ENCODE measurements at places on chromosomes 5 and 9.

DNA sequence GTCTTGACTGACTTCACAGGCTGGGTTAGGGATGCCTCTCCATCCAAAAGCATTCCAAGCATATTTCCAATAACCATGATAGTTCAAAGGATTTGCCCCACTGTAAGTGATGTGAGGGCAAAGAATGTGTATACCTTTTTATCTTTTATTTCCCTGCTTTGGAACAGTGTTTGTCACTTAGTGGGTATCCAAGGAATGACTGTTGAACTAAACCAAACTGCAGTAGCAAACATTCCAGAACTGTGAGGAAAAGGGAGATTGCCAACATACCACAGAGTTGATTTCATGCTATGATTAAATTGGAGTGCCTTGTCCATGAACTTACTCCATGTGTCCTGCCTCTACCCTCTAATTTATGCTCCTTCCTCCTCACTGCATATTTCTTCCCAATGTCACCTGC is 400.0 kb downstream of the KIAA0825 start:
- DNase-seq: no peak

DNA sequence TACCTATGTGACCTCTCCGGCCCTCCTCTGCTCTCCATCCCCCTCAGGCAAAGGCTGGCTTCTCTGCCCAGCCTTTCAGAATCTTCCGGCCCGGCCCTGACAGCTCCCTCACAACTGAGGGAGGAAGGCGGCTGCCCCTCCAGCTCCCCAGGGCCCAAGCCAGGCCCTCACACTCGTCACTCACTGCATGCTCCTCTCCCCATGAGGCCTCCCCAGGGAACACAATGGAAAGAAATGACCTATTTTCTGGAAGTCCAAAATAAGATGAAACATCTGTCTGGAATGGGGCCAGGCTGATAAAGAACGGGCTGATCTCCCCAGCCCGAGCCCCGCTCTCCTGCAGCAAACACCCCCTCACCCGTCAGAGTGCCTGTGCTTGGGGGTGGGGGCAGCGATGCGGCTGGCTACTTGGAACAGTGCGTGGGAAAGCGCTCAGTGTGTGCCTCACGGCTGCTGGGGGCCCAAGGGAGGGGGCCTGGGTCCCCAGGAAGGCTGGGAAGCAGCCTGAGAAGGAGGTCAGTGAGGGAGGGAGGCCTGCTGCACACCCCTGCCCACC is 11.3 kb downstream of the PDGFRB start:
- no peak for DNase-seq

DNA sequence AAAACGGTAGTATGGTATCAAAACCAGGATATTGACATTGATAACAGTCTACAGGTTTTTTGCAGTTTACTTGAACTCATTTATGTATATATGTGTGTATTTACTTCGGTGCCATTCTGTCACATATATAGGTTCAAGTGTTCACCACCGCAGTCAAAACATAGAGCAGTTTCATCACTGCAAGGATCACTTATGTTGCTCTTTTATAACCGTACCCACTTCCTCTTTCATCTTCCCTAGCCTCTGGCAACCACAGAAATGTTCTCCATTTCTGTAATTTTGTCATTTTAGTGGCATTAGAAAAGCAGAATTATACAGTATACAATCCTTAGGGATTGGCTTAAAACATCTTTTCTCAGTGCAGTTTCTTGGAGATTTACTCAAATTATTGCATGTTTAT is 90.3 kb downstream of the SH3GL2 start:
- DNase-seq: no peak

DNA sequence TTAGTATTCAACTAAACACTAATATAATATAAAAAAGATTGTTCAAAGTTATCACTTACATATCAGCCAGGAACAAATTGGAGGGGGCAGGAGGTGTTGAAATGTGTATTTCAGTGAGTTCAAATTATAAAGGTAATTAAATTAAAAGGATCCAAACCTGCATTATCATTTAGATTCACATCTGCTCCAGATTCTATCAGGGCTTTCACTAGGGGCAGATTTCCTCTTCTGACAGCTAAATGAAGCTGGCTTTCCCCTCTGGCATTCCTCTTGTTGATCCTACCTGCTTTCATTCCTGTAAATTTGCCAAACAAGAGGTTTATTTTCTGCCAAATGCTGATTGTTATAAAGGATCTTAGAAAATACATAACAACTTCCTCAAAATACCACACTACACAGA is 86.3 kb upstream of the GCNT4 start:
- DNase-seq: no peak

DNA sequence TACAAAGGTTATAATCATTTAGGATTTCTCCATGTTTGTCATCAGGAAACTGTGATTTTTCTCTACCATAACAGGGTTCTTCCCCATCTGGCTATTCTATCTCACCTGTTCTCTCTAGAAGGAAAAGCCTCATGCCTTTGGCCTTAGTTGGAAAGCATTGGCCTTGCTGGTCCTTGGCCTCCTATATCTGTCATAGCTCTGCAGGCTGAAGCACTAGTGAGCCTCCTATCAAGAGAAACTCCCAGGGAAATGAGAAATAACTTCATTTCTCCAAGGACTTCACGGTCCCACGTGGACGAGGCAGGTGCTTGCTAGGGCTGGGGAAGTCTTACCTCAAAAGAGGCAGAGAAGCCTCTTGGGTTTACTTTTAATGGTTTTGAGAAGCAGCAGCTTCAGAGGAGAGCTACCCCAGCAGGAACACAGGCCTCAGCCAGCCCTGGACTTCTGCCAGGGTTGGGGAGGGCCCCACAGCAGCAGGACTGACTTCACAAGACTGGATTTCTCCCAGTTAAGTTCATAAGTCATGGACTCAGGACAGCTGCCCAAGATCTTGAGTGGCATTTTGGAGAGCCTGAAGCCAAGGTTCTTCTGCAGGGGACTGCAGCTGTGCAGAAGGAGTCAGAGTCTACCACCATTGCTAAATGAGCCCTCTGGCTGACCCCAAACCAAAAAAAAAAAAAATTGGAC is 15.8 kb upstream of the PSAT1 start:
- no peak for DNase-seq

- DNase-seq: no peak
Measured at GRCh38 chr9:34554211-34555001, 31.6 kb upstream of the ENHO start.

DNA sequence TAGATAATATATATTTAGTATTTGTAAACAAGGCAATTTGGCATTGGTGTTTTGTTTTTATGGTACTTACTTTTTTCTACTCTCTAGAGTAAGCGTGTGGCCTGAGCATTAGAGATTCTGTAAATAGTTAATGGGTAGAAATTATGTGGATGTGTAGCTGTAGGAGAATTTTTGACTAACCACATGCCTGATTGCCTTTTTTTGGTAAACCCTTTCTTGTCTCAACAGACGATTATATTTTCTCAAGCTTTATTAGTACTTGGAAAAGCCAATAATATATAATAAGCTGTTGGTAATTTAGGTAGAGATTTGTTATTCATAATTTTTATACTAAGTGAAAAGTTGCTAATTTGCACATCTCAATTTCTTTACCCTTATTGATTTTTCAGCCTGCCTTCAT is 76.8 kb downstream of the FCHO2 start:
- no peak for DNase-seq

GRCh38 chr5:169804861-169805260 is 167.8 kb downstream of the DOCK2 start:
- DNase-seq: no peak

DNA sequence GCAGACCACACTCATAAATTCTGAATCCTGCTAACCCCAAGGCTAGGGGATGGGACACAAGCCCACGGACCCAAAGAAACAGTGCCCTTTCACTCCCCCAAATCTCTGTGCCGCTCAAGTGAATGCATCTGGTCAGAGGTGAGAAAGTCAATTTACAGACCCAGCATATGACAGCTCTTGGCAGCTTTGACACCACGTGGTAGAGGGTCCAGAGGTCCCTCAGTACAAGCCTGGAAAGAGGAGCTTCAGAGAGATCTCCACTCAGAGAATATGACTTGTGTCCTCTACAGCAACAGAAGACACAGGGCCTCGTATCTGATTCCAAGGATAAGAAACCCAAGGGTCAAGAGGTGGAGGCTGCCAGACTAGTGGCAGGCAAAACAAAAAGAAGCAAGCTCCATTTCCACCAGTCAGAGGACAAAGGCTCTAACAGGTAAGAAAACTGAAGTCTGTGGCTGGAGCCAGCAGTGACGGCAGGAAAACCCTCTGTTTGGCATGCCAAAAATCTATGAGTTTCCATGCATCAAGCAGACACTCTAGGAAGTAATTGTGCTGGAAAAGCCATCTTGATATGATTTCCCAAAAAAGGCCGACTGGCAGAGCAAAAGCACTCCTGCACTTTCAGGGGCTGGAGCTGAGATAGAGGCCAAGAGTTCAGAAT is 138.7 kb downstream of the UGCG start:
- DNase-seq: no peak

GRCh38 chr5:21058289-21058688 is 1070.3 kb upstream of the CDH18 start:
- no peak for DNase-seq

DNA sequence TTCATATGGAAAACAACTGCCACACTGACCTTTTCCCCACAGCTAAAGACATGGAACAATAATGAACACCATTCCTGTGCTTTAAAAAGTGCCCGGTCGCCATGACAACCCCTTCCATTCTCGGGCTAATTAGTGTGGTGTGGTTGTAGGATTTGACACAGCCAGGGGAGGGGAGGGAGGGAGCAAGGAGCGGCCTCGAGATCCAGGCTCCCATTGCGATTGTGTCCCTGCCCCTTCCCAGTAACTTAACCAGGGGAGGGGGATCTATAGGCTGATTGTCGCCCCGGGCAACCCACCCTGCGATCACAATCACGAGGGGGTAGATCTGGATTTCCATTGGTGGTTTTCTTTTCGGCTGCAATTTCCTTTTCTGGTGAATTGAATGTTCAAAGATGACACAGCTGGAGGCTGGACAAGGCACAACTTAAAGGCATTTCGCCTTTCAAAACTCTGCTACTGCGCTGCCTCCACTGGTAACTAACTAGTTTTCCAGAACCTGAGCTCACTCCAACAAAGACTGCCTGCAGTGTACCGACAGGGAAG is 96.7 kb upstream of the RETREG1 start:
- DNase-seq: peak; percentile 71

GRCh38 chr9:96663506-96664120 is 8.5 kb upstream of the PRXL2C start:
- DNase-seq: no peak

GRCh38 chr5:141665995-141666940 is 15.1 kb upstream of the FCHSD1 start:
- DNase-seq: no peak
